Stimulated activated CD4-positive, alpha-beta T cell treated with anti-CD3 and anti-CD28 coated beads, TNF-alpha, amount 100 ng/mL, for 24 hours (primary cell): ENCODE measurements at places on chromosomes 13 and 19.

DNA sequence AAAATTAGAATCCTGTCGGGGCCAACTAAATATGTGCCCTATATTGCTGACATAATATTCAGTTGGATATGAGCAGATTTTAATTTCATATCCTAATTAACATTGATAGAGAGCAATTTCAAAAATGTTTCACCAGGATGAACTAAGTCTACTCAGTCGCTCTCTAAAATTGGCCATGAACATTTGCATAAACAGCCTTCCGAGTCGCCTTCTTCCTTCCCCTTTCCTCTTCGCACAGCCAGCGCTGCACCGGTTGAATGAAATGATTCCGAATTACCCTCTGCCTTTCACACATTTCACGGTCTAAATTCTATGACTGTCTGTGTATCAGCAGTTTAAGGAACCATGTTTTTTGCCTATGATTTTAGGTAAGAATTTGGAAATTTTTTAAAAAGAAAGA, 413.7 kb downstream of the LIG4 start:
- DNase-seq: no peak

DNA sequence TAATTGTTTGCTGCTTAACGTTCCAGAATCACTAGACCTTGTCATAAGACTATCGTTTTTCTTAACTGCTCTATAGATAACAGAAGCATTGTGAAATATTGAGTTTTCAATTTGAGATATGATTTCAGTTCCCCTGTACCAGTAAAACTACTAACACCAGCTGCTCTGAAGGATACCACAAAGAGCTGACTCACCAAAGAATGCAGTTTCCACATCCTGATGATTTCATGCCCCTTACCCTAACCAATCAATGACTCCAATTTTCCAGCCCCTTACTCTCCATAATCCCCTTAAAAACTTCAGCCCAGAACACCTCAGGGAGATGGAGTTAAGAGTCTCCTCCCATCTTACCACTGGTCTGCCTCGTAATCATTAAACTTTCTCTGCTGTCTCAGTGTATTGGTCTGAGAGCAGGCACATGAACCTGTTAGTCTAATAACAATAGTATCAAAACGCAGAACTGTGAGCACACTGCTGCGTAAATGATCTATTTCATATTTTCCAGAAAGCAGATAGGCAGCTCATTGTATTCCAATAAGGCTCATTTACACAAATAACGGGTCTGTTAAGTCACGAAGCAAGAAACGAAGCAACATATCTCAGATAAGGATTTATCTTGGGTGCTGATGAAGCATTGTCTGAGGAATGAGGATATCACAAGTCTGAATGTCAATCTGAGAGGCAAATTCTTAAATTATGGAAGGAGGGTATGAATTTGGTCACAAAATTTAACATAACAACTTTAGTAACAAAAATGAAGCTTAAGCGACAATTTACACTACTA, 14.1 kb upstream of the CCNA1 start:
- no peak for DNase-seq

GRCh38 chr13:110492679-110493593, 68.6 kb downstream of the RAB20 start:
- DNase-seq: no peak

- DNase-seq: no peak
Observed at GRCh38 chr13:50340551-50341287, 325.5 kb downstream of the KCNRG start.

GRCh38 chr19:40659116-40659515, 31.3 kb downstream of the NUMBL start:
- DNase-seq: no peak

DNA sequence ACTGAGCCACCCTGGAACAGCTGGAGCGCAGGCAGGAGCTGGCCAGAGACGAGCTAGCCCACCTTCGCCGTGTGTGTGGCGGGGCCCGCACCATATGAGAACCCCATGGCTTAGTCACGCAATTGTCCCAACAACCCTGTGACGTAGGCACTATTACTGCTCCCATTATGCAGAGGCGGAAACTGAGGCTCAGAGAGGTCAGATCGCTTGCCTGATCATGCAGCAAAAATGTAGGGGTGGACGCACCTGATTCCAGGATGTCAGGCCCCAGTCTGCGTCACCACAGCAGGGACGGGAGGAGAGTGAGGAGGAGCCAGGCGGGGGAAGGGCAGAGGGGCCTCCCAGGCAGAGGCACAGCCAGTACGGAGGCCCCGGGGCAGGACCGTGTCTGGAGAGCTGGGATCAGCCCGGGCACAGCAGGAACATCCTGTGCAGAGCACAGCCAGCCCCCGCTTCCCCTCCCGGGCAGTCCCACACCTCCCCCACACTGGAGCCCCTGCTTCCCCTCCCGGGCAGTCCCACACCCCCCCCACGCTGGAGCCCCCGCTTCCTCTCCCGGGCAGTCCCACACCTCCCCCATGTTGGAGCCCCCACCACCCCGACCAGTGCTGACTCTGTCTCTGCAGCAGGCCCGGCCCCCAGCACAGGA, 16.7 kb downstream of the PIP5K1C start:
- DNase-seq: no peak

- no peak for DNase-seq
Observed at GRCh38 chr13:67341406-67341805, 111.3 kb upstream of the PCDH9 start.

- no peak for DNase-seq
Observed at GRCh38 chr19:11563532-11563931, 4.5 kb upstream of the ELOF1 start.

GRCh38 chr19:16327911-16328823, 3.5 kb downstream of the KLF2 start:
- peak; percentile 3 for DNase-seq
